Kasumi-1 (cell line): ENCODE measurements at places on chromosomes 5 and 9.

GRCh38 chr5:22754155-22754554 lies 99.0 kb downstream of the CDH12 start:
- DNase-seq, result no peak

DNA sequence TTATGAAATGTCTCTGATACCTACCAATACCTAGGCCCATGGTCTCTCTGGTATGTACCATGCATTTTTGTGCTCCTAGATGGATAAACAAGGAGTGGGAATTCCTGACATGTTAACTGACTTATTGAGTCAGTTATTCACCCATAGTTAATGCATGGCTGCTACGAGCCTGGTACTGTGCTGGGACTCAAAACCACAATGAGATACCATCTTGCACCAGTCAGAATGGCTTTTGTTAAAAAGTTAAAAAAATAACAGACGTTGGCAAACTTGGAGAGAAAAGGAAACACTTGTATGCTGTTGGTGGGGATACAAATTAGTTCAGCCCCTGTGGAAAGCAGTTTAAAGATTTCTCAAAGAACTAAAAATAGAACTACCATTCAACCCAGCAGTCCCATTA lies 293.8 kb downstream of the OSTF1 start:
- DNase-seq, result no peak

DNA sequence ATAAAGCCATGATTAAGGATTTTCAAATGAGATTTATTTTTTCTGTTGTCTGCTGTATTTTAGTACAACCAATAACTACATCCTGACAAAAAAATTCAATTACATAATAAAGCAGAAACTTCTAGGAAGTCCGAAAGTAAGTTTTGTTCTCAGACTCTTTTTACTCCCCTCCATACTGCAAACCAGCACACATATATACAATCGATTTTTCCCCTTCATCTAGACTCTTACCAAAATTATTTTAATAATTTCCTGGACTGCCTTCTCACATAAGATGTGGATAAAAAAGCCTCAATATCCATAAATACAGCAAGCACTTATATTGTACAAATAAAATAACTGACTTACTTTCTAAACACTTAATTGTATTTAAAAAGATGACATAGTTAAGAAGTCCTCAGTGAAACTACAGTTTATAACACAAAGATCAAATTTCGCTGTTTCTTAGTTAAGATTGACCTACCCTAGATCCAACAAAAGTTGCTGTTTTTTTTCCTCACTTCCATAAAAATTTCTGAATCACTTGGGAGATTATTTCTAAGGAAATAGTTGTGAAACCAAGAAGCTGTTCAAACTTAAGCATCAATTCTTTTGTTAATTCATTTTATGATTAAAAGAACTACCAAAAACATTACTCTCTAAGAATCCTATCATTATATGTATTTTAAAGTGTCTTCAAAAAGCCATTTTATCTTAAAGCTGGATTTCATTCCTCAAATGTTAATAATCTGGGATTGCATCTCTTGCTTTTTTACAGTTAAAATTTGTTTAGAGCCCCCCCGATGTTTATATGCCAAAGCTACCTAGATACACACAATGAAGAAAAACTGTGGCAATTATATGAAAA lies 74.7 kb upstream of the IFNE start:
- DNase-seq, result no peak

DNA sequence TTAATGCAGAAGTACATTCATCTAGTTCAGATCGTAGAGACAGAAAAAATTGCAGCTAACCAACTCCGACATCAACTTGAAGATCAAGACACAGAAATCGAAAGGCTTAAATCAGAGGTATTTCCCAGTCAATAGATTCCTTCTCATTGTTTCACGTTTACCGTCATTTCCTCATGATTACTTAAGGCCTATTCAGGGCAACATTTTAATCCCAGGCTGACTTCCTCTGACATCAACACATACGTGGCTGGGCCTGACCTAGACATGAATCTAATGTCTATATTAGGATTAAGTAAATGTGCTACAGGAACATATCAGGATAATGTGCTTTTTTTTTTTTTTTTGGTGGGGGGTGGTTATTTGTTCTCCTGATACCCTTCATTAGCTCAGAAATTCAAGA lies 107.9 kb downstream of the RASGRF2 start:
- no peak for DNase-seq

- DNase-seq, result no peak
Measured at GRCh38 chr9:128062846-128063831, 4.0 kb downstream of the NAIF1 start.
